ENCODE measurements at places on chromosomes 3 and 15.

DNA sequence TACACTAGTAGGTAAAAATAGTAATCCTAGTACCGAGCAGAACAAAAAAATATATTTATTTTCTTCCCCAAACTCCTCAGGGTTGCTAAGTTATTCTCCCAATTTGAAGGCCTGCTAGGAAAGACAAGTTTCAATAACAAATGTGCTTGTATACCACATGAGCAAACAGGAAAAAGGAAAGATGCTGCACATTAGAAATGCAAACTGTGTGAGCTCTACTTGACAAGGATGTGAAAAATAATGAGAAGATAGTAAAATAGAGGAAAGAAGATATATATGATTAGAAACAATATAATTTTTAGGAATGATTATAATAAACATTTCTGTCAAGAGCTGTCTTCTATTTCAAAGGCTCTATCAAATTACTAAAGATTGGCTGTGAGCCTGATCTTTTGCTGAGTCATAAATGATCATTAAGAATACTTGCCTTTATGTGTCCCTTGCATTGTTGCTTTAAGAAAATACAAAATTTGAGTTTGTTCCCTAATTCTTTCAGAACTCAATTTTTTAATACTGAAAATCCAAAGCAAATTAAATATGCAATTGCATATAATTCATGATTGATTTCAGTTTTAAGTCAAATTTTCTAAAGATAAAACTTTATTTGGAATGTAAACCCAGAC lies 174.2 kb downstream of the NEK10 start:
- no peak for DNase-seq

DNA sequence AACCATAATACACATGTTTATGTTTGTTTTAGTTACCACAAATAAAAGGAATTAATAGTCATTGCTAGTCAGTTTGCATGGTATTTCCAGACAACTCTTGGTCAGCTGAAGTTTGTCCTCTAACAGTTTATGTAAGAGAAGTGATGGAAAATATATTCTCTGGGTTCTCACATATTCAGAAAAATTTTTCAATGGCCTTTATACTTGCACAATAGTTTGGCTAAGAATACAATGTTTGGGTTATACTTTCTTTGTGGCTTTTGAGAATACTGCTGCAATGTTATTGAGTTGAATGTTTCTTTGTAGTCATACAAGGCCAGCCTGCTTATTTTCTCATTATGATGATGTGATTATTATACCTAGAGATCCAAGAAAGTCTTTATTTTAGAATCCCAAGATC lies 133.9 kb downstream of the RAP2B start:
- no peak for DNase-seq

DNA sequence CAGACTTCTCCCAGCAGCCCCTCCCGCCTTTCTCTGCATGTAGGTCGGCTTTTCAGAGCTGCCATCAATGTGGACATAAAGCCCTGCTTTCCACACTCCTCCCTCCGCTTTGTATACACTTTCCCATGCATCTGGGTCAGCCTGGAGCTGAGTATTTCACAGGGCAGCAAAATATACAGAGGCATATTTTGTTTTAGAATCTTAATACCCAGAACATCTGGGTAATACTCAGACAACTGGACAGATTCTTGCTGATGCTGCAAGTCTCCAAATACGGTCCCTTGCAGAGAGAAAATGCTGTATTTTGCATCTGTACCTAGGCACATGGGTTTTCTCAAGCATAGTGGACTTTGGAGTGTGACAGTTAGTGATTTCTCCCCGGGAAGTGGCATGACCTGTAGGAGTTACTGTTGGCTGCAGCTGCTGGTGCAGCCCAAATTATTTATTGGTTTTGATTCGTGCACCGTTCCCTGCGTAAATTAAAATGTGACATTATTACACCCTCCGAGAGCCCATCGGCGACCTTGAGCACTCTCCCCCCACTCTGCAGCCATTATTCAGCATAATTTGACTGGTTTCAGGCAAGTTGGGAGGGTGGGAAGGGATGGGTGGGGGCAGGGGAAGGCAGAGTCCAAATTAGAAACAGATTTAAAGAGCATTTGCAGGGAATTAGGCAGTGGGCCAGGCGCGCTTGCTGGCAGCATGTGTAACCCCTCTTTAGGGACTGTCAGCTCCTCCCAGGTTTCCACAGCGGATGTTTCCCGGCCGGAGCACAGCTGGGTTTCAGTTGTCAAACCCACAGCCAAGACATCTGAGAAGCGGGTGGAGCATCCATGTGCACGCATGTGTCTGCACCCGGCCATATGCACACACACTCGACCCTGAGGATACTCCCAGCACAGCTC lies 100.8 kb downstream of the CPN2 start:
- no peak for DNase-seq

DNA sequence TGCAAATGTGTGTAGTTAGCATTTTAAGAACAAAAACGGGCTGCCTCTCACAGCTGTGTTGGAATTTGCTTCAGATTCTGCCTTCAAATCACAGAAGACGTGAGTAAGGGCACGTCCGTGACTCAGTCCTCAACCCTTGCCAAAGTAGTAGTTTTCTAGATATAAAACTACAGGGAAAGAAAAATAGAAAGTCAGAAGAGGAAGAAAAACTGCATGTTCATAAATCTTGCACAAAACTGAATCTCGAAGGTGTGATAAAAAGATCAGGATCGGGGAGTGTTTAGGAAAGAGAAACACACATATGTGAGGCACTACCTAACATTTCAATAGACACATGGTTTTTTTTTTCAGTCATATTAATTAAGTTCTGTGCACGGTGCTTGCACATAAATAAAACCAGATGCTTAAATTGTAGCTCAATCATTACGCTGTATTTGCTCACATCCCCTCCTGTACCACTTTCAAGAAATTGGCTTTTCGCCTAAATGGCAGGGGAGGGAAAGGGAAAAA lies 71.7 kb downstream of the P3H2 start:
- no peak for DNase-seq

- DNase-seq, result no peak
Observed at GRCh38 chr3:139231555-139232281, 112.1 kb upstream of the MRPS22 start.

GRCh38 chr15:89058876-89059405 lies 29.3 kb upstream of the ABHD2 start:
- no peak for DNase-seq

DNA sequence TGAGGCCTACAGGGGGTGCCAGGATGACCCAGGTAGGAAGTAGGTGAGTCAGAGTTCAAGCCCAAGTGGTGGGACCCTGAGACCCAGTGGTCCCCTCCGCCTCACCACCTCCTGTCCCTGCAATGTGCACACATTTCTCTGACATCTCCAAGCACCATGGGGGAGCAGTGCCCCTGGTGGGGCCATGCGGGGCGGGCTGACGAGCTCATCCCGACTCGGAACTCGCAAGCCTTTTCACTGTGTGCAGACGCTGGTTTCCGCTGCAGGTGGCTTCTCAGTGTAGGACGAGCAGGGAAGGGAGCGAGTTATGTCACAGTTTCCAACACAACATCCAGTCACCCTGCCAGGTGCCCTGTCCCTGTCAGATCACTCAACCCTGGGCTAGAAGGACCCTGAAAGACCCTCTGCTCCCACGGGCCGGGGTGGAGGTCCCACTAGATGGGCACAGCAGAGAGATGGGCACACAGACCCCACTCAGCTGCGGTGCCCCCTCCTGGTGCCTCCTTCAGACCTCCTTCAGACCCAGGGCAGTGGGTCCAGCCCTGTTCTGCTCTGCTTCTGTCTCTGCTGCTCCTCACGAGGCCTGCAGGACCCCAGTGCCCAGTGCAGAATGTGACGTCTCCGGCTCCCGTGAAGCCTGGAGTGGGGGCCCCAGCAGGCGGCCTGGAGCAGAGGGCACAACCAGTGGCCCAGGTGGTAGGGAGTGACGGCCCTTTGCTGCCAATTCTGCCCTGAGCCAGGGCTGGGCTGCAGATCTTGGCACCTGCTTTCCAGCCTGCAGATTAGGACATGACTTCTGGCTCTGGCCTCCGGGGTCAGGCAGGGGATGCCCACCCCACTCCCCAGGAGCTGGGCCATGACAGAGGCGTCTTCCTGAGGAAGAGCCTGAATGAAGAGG lies 102.0 kb upstream of the RPL32 start:
- DNase-seq, result no peak

DNA sequence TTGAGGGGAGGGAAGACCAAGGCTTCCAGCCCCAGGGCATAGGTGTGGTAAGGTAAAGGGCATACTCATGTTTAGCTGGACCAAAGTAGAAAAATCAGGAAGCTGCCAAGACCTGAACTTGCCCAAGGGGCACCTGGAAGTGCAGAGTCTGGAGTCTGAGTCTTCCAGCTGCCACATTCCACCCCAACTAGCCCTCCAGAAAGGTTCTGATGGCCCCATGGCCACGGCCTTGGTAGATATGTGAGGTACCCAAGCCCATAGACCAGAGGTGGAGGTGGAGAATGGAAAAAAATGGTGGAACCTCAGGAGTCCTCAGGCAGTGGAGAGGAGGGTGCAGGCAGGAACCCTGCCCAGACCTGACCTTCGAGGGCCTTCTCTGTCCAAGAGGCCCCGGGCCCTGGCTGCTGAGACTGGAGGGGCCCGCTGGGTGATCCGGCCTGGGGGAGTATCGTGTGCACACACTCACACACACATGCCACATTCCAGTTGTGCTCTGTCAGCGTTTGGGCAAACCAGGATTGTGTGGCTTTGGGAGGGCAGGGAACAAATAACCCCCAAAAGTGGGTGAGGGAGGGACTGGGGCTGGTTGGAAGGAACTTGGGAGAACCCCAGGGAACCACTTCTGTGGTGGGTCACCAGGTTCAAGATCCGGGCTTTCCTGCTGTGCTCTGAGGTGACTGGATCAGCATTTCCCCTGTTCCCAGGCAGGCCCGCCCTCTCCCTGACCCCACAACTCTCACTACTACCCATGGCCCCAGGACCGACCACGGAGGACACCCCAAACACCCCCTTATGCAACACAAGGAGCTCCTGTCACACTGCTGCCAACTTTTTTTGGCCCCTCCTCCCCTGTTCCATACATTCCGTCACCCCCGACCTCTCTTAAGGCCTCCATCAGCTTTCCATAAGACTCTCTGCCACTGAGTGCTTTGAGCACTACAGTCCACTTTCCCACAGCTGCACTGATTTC lies 11.6 kb downstream of the MYL3 start:
- no peak for DNase-seq

DNA sequence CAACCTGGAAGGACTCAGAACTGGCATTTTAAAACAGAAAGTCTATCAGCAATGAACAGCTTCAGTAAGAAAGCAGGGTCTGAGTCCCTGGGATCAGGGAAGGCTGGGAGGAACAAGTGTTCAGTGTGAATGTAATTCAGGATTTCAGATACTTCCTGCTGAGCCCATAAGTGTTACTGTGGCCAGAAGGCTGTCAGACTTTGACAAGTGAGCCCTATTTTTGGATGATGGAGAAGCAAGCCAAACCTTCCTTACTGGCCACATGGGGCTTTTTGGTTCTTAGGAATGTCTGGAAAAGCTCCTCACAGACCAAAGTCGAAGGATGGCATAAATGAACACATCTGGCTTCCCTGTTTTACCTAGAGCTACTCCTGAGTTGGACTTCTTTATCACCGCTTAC lies 157.2 kb downstream of the BBX start:
- DNase-seq, result no peak

GRCh38 chr15:85312929-85313331 lies 67.5 kb upstream of the AKAP13 start:
- no peak for DNase-seq

- no peak for DNase-seq
Observed at GRCh38 chr15:100832149-100832942, 47.3 kb upstream of the ALDH1A3 start.

- DNase-seq, result no peak
Observed at GRCh38 chr3:76438971-76439370, 600.9 kb upstream of the ROBO2 start.

DNA sequence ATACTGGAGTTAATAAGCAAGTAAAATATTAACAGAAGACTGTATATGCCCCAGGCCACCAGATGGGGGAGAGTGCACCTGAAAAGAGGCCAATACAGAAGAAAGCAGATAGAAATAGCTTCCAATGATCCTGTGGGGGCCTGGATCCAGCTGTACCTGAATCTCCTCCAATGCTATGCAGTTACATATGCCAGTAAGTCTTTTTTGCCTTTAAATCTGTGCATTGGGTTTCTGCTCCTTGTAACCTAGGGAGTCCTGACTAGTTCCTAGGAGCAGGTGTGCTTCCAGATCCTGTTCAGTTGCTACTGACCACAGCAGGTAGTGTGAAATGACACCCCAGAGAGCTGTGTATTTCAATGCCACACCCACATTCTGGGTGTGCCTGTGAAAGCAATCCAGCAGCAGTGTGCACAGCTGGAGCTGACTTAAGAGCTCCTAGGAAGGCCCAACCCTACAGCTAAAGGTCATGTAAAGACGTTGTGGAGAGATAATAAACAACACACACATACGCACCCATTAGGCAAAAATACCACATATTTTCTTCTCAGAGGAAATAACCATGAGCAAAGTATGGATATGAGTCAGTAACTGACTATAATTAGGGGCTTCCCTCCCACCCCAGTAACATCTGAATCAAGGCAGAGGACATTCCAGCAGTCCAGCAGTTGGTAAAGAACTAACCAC lies 62.2 kb upstream of the AKAP13 start:
- no peak for DNase-seq

GRCh38 chr3:18870074-18870640 lies 278.2 kb upstream of the KCNH8 start:
- DNase-seq, result no peak

DNA sequence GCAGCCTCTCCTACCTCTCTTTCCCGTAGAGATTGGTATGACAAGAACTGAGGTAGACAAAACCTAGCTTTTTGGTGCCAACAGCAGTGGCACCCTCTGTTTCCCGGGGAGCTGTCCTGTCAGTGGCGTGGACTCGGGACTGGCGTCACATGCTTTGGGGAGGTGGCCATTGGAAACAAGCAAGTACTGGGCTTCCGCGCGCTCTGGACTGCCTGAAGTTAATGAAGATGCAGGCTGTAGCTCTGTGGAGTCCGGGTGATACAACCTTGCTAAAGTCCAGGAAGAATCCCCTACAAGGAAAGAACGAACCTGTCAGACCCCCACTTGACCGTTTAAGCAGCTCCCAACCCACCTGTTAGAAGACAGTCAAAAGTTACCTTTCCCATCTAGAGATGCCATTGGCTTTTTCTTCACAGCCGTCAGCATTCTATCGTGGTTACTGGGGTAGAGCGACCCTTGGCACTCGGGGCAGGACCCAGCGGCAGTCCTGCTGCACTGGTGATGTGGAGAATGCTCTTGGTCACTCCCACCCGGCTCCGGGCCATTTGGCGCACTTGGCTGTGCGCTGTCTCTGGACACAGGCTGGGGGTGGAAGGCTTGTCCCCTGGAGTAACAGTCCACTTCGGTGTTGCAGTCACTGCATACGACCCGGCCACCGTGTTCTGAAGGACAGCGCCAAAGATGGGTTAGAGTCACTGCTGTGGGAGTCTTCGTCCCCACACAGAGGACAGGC lies 120.5 kb downstream of the LRIG1 start:
- DNase-seq, result no peak

DNA sequence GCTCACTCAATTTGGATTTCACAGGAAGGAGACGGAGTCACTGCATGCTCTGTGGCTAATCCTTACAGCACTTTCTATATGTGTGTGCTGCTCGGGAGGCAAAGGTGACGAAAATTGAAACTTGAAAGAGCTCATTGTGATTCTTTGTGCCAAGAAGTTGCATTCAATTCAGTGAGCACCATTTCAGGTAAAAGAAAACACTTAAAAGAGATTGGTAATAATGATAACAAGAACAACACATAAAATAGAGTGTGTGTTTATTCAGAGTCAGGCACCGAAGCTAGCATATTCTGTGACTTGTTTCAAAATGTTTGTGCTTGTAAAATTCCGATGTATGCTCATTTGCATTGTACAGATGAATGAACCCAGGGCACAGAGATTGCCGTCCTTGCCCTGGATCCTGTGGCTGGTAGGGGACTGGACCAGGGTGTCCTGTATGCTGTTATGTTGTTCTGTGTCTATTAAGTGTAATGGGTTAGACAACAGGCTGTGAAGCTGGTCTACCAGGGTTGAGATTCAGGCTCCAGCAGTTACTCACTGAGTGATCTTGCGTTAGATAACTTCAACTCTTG lies 193.3 kb upstream of the PROK2 start:
- DNase-seq, result no peak
